ENCODE measurements at places on chromosomes 1 and 21. TPM values are rescaled to one million over a fixed set of nuclear protein-coding genes. Genes with fewer than 3 reads are reported as not detected.
A peak's percentile ranks its signal among the peaks of the same experiment; 100 is the strongest.

DNA sequence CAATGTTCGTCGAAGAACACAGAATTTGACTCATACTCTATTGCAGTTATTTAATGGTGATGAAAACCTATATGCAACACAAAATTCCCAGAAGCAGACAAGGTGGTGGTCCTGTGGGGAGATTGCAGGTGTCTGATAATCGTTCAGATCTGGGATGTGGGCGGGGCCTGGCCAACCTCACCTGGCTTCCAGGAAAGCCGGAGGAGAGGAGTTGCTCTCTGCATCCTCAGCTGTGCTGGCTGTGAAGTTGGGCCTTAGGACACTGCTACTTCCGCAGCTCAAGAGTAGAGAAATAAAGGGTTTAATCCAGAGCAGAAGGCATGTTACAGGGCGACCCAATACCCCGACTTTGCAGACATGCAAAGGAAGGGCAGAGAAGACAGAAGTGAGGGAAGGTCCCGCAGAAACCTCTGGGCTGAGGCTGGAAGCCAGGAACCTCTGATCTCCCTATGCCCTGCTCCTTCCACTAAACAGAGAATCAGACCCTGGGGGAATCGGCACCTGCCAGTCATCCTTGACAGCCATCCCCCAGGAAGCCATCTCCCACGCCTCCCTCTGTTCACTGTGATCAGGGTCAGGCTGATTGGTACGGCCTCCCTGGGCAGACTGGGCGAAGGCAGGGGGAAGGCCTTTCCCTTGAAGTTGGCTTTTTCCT lies 590.3 kb downstream of the AJAP1 start:
- no peak for DNase-seq

DNA sequence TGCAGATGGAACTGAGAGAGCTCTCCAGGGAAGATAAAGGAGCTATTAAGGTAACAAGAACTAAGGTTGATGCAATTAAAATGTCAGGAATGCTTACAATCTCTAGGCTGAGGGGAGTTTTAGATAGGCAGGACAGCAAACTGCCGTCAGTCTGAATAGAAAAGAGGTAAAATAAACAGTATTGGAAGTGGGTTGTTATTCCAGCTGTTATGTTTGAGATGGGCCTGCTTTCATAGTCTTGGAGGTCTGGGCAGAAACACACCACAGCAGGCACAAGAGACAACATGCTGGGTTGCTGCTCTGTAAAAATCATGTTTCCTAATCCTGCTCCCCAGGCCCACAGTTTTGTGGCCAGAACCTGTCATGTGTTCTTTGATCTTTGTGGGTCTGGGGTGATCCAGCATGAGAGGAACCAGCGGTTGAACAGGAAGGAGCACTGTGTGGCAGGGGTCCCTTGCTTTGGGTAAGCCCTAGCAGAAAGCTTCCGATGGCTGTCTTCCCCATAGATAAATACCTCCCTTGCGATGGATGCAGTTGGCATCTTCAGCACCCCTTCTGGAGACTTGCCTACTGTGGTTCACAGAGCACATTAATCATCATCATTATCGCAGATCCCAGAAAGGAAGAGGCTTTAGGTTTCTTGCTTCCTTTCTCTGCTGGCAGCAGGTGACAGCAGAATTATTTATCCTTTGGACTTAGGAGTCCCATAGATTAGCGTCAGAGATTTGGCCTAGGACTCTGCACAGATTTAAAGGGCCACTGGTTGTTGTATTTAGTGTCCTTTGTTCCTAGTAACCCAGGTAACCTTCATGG lies 97.1 kb downstream of the AK5 start:
- DNase-seq = no peak

DNA sequence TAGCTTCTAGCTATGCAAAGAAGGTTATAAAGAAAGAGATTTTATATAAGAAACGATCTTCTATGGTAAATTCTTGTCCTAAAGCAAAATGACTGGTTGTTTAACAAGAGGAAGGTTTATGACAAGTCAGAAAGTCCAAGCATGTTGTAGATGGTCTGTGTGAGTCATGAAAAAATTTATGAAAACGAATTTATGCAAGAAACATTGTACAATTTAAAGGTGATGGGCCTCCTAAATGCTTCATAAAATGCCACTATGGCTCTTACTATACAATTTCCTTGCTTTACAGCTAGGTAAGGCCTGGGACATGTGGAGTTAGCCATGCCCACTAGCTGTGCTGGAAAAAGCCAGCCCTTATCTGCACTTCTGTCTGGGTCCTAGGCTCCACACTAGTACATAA lies 125.4 kb downstream of the PTGER3 start:
- no peak for DNase-seq

- DNase-seq = no peak
Measured at GRCh38 chr1:56213068-56213467, 366.3 kb downstream of the PLPP3 start.

DNA sequence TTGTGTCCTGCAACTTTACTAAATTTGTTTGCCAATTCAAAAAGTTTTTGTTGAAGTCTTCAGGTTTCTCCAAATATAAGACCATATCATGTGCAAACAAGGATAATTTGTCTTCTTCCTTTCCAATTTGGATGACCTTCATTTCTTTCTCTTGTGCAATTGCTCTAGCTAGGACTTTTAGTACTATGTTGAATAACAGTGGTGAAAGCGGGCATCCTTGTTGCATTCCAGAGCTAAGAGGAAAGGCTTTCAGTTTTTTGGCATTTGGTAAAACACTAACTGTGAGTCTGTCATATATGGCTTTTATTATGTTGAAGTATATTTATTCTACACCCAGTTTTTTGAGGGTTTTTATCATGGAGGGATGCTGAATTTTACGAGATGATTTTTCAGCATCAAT lies 630.0 kb upstream of the ADGRL2 start:
- DNase-seq = no peak

DNA sequence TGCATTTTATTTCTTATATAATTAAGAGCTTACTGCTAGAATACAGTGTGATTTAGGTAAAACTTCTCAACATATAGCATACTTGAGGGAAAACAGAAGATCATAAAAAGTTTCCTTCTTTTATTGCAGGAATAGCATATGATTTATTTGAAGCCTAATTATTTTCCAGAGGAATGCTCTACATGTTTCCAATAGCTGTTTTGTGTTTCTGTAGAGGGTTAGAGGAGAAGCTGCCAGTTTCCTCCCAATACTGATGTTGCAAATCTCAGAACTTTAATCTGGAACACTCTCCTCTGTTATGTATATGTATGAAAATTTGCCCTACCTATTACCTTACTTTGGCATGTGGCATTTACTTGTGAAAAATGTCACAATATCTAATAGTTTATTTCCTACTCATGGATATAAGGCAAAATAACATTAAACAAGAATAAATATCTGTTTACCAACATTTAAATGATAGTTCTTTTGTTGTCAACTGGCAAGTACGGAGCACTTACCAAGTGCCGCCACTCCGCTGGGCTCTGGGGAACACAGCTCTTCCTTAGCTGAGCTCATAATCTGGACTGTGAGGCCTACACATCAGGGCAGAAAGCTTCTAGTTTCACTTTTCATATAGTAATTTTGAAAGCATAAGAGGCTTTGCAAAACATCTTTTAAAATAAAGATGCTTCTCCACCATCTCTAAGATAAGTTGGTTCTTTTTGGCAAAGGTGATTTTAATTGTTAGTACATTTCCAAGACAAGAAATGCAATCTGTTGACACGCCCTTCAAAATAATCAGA lies 239.8 kb upstream of the C1orf105 start:
- peak; percentile 82 for DNase-seq

- DNase-seq = no peak
Measured at GRCh38 chr1:57186455-57186854, 220.6 kb upstream of the C8B start.

DNA sequence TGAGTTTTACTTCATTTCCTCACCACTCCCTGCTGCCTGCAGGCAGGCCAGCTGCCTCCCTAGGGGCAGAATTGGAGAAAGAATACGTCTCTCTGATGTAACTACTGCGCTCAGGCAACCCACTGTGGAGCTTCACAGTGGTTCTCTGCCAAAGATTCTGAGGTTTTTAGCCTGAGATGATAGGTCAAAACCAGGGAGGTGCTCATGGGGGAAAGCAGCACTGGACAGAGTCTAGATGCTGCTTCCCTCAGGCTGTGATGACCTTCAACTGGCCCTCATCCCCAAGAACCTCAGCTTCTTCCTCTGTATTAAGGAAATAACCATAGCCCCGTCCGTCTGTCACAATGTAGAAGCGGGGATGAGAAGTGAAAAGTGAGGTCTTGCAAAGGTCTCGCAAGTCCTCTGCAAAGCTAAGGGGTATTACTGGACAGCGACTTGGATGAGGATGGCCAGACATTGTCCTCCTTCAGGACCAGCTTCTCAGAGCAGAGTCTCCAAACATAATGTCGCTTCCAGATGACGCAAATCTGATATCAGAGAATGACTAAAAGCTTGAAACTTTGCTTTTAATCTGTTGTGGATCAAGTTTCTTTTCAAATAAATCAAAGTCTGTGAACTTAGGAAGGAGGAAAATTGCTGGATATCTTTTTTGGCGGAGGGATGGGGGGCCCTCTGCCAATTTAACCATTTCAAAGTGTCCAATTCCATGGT lies 65.9 kb upstream of the ATP5PO start:
- no peak for DNase-seq

- DNase-seq = peak; percentile 69
Measured at GRCh38 chr1:110188035-110188618, 22.0 kb upstream of the KCNC4 start.

GRCh38 chr1:70017770-70018169 lies 187.6 kb downstream of the LRRC40 start:
- no peak for DNase-seq

- no peak for DNase-seq
Measured at GRCh38 chr1:240831922-240832321, 220.0 kb upstream of the GREM2 start.

GRCh38 chr21:38853421-38853919 lies 47.7 kb downstream of the ETS2 start:
- peak; percentile 94 for DNase-seq

DNA sequence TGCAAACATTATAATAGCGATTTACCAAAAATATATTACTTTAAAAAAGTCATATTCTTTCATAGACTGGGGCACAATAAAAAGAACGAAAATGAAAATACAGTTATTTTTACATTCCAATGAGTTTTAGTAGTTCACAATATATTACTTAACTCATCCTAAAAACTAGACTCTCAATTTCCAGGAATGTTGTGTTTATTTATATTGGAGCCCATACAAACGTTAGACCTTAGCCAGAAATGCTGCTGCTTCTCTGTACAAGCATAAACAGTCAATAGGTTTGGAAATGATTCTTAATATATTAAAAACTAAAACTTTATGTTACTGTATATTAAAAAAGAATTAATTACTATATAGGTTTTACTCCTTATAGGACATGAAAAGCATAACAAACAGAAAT lies 302.3 kb downstream of the BRINP3 start:
- peak; percentile 4 for DNase-seq

DNA sequence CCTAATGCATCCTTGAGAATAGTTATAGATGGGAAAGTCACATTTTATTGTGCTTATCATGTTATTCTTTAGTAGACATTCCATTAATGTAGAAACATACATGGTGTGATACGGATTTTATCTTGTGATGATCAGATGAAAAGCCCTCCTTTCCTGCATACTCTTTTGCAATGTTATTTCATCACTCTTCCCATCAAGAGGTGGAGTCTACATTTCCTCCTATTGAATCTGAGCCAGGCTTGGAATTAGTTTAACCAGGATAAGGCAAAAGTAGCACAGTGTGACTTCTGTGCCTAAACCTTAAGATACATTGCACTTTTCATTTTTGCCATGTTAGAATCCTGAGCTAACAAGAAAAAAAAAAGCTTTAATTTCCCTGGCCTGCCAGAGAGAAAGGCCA lies 393.7 kb upstream of the ST6GALNAC5 start:
- no peak for DNase-seq

DNA sequence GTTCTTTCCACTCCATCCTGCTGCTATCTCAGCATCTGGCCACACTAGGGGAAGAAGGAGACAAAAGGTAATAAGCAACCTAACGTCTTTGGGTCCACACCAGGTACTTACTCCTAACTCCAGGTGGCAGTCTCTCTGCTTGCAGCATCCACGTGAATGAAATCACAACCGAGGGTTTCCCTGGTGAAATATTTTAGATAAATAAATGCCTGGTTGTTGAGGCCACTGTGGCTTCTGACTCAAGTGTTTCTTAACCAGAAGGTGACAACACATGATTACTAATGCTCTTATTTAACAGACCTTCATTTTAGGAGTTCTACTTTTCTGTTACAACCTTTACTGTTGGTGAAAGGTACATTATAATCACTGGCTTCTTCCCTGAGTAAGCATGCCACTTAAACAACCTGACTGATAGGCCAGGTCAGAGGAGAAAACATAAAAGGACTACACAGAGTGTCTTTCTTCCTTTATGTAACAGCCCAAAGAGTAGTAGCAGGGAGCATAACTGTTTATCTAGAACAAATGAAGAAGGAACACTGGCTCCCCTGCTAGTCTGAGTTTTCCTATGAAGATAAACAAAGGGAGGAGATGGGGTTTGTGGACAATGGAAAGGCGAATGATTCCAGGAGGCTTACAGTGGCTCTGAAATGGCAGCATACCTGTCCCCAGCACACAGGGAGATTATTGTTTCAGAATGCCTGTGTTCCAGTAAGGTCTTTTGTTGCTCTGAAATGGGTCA lies 59.9 kb downstream of the SYT6 start:
- peak; percentile 3 for DNase-seq

DNA sequence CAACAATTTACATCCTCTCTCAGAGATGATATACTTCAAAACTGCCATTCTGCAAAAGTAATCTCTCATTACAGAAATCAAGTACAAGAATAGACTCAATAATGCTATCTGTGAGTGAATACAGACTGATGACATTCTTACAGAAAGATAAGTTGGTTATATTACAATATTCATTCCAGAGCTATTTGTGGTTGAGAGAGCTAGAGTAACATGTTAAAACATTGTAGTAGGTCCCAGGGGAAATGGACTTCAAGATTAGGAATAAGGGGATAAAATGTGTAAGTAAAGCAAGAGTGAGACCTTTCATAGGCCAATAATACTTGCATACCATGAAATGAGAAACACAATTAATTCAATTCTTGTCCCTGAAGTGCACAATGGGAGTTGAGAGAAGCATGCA lies 1.5 kb downstream of the F13B start:
- peak; percentile 16 for DNase-seq

DNA sequence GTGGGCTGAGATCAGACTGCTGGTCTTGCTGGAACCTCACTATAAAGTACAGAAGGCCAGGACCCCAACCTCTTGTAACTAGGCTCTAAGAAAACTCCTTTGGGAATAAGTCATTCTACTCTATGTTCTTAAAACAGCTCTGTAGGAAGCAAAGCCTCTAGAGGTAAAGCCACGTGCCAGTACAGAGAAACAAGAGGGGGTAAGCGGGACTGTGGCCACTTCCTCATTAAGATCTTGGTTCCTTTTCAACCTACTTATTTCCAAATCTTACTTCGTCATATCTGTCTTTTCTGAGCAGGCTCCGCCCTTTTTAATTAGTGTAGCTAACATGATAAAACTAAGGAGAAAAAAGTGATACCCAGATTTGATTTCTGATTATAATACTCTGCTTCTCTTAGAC lies 3.8 kb downstream of the NCSTN start:
- no peak for DNase-seq

The RGS4 gene
- 78.0 TPM for total RNA-seq

The PER3 gene
- 5.5 TPM for total RNA-seq

The ARHGAP29 gene
- 50.3 TPM for total RNA-seq

The OR2AK2 gene
- not detected for total RNA-seq

The LIN28A gene
- not detected for total RNA-seq

All from fibroblast of villous mesenchyme (primary cell).